ENCODE measurements at places on chromosomes 16 and 17.

DNA sequence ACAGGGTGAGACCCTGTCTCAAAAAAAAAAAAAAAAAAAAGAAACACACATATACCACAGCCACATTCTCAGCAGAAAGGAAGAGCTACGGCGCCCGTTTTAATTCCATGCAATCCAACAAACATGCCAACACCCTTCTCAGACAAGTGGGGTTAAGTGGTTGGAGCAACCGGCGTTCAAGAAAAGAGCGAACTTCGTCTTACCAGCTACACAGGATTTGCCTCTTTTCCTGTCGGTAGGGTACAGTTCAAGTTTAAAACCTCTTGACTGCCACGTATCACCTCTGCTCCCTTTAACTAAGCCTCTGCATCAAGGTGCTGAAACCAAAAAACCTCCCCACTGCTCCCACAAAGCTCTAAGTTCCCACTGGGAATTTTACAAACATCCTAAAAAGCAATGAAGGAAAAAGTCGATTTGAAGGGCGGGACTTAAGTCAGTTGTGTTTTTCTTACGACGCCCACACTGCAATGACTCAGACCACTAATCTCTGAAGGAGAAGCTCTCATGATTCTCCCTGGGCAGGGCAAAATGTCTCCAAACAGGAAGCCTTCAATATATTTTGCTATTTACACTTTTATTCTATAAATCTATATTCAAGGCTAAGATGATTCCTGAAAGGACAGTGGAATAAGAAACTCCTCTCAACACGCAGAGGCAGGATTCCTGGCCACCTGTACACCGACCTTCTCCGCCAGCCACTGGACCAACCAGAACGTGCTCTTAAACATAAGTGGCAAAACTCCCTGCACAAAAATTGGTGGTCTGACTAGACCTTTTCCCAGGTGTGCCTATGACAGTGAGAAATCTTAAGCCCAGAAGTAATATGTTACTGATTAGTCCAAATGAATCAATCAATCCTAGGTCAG, 18.8 kb downstream of the SRP68 start:
- DNase-seq, result peak; percentile 75

DNA sequence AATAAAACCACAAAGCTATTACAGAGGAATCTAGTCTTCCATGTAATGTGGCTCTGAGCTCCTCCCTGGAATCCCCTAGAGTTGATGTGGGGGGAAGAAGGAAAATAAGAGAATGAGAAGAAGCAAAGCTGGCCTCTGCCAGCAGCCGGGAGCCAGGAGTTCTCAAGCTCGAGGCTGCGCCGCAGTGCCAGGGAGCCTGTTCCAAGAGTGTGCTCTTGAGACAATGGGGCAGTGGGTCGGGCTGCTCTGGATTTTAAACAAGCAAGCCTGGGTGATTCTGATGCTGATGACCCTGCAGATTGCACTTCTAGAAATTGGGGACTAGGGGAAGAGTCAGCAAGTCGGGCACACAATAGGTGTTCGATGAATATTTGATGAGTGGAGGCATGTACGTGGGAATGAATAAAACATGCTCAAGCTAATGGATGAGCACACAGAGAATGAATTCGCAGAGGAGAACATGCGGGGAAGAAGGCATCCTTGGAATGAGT, 119.9 kb downstream of the CMIP start:
- DNase-seq, result no peak

DNA sequence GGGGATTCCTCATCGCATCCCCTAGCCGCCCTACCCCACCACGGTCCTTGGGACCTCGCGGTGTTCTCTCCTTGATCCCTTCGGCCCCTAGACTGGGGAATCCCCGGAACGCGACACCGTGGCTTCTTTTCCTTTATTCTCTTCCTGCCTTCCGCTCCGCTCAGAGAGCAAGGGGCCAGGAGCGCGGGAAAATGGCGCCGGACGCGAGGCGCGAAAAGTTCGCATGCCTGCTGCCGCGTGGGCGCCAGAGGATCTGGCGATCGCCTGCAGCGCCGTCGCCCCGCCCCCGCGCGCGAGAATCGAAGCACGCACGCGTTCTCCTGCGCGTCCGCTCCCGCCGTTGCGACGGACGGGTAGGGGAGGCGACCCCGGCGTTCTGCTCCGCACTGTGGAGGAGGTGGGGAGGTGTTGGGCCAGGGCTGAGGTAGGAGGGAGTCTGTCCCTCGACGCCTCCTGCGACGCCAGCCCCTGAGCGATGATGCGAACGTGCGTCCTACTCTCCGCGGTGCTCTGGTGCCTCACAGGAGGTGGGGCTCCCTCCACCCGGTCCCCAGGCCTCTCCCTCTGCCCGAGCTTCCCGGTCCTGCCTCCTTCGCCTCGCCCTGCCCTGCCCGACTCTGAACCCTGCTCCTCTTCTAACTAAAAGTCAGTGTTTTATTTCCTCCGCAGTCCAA, at the start of gene ZPBP2:
ZPBP2 (plus strand) TSS at position 323 of the 674 bp plus-strand sequence; CDS start at position 476, 153 bp downstream.
- DNase-seq, result no peak

GRCh38 chr17:18187821-18188761, 4.5 kb downstream of the ALKBH5 start:
- DNase-seq, result peak; percentile 41

DNA sequence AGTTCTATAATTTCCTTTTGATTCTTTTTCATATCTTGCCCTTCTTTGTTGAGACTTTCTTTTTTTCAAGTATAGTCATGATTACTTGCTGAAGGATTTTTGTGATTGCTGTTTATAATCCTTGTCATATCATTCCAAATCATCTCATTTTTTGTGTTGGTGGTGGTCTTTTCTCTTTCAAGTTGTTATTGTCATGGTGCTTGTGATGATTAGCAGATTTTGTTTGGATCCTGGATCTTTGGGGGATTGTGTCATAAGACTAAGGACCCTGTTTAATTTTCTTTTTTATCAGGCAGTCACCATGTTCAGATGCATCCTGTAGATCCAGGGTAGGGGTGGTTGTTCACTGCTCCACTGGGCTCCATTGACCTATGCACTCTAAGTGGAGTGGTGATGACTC, 254.4 kb upstream of the FOXF1 start:
- no peak for DNase-seq

DNA sequence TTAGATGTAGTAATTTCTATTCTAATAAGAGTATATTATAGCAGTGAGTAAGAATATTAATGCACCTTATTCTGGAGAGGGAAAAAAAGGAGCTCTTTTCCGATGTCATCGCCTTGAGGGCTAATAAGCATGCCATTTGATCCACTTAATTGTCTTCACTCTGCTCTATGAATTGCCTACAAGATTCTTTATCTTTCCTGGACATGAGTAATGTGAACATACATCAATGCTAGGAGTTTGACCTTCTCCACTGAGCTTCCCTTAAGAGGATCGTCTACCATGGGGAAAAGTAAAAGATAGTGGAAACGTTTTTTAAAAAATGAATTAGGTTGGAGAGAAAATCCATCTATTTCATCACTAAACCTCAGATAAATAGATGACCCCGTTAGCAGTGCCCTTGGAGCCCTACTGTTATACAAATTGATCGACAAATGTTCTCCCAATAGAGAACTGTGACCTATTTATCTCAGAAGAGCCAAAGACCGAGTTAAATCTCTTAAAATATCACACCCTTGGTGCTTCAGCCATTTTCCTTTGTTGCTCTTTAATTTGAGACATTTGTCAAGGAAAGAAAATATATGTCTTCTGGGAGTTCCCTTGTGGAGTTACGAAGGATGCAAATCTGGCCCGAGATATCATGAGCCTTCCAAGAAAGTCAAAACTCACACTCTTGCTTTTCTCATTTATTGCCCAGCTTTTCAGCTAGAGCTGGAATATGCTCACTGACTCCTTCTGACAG, 898.5 kb downstream of the KCNJ2 start:
- no peak for DNase-seq

GRCh38 chr17:40307001-40307730, 1.8 kb upstream of the RARA start:
- DNase-seq, result no peak

DNA sequence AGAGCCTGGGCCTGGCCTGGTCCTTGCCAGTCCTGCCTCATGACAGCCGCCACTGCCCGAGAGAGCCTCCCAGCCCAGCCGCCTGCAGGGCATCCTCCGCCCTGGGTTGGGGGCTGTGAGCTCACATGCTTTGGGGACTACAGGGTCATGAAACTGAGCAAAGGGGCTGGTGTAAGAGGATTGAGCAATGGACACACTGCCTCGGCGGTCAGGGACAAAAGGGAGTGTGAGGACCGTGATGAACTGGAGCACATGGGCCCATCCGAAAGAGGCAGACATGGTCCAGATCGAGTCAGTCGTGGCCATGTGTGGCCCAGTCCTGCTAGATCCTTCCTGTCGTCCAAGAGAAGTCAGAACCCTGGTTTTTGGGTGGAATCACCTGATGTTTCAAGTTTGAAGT, 52.3 kb downstream of the GSG1L start:
- no peak for DNase-seq

DNA sequence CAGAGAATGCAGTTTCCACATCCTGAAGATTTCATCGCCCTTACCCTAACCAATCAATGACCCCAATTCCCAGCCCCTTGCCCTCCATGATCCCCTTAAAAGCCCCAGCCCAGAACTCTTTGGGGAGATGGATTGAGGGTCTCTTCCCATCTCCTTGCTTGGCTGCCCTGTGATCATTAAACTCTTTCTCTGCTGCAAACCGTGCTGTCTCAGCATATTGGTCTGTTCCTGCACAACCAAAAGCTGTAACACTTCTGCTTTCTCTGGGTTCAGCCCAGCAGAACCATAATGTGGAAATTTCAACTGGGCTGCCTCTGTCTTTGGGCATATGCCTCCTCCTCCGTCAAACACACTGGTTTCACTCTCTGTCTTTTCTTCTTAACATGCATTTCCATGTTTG, 67.0 kb upstream of the NLRP1 start:
- DNase-seq, result no peak

DNA sequence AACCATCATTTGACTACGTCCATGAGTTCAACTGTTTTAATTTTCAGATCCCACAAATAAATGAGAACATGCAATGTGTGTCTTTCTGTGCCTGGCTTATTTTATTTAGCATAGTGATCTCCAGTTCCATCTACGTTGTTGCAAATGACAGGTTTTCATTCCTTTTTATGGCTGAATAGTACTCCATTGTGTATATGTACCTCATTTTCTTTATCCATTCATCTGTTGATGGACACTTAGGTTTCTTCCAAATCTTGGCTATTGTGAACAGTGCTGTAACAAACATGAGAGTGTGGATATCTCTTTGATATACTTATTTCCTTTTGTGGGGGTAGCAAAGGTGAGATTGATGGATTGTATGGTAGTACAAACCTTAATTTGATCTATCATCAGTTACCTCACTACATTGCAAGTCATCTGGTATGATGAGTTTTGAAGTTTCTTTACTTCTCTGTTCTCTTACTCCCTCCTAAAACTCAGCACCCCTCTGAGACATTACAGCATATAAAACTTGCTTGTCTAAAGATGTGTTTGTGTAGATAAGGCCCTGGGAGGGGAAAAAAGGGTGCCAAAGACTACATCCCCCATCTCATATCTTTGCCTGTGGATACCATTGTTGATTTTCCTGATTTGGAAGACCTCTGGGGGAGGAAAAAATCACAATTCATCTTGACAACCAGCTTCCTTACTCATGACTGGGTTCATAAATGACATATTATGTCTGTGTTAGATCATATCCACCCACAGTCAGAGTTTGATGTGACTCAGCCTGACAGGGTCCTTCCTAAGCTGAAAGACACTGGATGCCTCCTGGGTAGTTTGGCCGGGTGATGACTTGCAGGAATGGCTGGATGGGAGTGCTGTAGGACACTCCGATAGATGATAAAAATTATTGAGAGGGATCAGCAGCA, 47.6 kb downstream of the ABCA9 start:
- peak; percentile 63 for DNase-seq

Measured in fibroblast of pulmonary artery (primary cell).